ENCODE measurements at places on chromosomes 12 and 14.

DNA sequence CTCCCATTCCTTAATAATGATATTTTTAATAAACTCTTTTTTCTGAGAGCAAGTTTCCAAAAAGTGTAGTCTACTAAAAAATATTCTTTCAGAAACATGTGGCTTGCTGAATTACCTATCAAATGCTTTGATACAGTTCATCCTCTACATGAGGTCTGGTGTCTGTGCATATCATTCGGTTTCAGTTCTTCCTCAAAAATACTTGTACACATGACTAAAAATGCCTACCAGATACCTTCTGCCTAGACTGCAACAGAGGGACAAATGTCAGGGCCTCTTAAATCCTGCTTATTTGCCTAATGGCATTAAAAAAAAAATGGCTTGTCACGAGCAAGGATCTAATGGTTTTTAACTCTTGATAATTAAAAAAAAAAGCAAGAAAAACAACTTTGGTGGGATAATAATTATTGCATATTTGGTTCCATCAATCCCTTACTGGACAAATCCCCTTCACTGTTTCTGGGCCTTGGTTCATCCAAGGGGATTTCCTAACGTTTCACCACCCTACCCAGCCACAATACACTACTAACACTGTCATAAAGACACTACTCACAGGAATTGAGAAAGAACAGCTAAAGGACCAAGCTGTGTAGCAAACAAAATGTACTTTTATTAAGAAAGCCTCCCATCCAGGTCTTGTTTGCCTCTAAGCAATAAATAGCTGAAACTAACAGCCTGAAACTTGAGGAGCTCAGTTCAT is 45.7 kb downstream of the PARP11 start:
- DNase-seq: no peak

- no peak for DNase-seq
These were observed 7.7 kb upstream of the KRT82 start for GRCh38 chr12:52413782-52414345.

DNA sequence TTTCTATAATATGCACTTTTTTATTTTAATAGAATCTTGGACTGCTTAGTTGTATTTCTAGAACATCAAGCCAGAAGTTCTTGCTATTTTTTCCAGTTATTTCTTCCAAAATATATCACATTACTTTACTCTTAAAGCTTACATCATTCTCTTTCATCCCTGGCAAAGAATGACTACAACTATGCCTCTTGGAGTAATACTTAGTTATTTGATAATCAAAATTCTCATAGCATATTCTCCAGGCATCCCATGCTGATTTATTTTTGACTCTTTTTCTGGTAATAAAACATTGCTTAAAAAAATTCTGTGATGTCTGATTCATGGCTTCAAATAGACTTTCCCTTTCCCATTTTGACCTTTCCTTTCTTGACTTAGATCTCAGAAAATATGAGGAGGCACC is 118.7 kb upstream of the TSPAN8 start:
- no peak for DNase-seq

- DNase-seq: no peak
These were observed 10.3 kb downstream of the DCP1B start for GRCh38 chr12:1993871-1994371.

- DNase-seq: no peak
These were observed 18.1 kb downstream of the DYRK2 start for GRCh38 chr12:67666605-67667004.

DNA sequence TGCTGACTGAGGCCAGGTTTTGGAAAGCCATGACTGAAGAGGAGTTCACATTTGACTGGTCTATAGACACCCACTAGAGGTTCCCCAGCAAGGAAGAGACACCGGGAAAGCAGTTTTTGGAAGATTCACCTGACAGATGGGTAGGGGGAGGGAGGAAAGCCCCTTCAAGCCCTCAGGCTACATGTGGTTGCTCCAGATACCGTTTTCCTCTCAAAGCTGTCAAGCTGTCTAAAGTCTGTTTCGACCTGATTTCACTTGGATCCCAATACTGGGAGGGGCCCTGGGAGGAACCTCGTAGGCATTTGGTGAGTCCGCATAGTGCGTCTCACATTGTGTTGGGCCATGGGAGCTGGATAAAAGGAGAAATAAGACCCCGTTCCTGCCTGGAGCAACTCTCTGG is 1.7 kb upstream of the LRP1 start:
- no peak for DNase-seq

GRCh38 chr12:95805864-95806671 is 15.5 kb upstream of the NTN4 start:
- DNase-seq: no peak

DNA sequence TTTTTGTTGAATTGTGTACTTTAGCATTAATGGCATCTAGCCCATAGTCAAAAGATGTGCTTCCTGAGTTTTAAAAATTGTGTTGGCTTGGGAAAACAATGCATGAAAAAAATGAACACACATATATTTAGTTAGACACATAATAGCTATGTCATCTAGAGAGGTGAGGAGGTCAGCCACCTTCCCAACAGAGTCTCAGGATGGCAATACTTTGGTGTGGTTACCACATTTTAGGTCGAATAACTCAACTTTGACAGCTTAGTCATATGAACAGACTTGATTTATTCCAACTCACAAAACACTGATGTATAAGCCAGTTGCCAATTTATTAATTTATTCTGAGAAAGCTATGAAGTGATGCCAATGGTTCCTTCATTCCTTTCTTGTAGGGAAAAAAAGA is 114.0 kb downstream of the ETNK1 start:
- DNase-seq: no peak

- DNase-seq: no peak
These were observed 94.4 kb downstream of the PPHLN1 start for GRCh38 chr12:42420395-42420794.

DNA sequence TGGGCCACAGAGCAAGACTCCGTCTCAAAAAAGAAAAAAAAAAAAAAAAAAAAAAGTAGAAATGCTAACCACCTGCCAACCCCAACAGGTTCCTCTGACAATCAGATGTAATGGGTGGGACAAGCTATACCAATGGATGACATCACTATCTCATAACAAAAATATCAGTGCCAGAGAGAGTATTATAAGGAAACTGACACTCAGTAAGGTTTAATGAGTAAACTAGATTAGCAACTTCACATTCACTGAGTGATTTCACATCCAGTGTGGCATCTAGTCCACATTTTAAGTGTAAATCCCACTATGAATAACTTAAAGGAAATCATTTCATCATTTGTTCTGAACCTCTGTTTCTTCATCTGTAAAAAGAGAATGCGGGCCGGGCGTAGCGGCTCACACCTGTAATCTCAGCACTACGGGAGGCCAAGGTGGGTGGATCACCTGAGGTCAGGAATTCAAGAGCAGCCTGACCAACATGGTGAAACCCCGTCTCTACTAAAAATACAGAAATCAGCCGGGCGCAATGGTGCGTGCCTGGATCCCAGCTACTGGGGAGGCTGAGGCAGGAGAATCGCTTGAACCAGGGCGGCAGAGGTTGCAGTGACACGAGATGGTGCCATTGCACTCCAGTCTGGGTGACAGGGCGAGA is 1.8 kb downstream of the SART3 start:
- no peak for DNase-seq

DNA sequence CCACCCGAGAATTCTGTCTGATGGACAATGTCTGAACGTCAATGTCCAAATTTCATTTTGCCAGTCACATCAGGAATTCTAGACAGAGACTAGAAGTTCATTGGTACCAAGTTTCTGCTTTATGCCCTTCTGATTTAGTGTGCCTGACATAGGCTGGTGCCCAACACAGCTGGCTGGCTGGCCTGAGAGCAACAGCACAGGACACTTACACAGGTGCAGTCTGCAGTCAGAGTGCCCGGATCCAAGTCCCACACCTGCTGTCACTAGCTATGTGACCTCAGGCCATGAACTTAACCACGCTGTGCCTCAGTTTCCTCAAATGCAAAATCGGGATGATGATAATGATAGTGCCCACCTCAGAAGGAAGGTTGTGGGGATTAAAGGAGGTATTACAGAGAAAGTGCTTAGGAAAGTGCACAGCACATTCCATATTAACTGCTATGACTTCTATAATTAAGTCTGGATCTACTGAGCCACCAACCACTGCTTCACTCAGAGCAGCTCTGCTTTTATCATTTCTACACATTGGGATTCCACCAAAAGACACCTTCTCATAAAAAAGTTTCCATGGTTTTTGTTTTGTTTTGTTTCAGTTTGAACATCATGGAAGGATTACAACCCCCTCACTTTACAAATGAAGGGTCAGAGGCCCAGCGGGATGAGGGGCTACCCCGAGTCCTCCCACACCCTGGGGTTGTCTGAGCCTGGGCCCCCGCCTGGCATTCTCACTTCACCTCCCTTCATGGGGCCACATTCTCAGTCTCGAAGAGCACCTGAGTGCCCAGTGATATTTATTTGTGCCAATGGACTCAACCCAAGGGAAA is 168.8 kb upstream of the BCL2L14 start:
- DNase-seq: no peak

GRCh38 chr12:12823300-12823699 is 10.2 kb downstream of the DDX47 start:
- no peak for DNase-seq

GRCh38 chr12:24537083-24537860 is 411.6 kb downstream of the BCAT1 start:
- no peak for DNase-seq

GRCh38 chr14:29045237-29045636 is 278.6 kb downstream of the FOXG1 start:
- no peak for DNase-seq

GRCh38 chr14:49986343-49987014 is 93.6 kb downstream of the ARF6 start:
- DNase-seq: no peak

DNA sequence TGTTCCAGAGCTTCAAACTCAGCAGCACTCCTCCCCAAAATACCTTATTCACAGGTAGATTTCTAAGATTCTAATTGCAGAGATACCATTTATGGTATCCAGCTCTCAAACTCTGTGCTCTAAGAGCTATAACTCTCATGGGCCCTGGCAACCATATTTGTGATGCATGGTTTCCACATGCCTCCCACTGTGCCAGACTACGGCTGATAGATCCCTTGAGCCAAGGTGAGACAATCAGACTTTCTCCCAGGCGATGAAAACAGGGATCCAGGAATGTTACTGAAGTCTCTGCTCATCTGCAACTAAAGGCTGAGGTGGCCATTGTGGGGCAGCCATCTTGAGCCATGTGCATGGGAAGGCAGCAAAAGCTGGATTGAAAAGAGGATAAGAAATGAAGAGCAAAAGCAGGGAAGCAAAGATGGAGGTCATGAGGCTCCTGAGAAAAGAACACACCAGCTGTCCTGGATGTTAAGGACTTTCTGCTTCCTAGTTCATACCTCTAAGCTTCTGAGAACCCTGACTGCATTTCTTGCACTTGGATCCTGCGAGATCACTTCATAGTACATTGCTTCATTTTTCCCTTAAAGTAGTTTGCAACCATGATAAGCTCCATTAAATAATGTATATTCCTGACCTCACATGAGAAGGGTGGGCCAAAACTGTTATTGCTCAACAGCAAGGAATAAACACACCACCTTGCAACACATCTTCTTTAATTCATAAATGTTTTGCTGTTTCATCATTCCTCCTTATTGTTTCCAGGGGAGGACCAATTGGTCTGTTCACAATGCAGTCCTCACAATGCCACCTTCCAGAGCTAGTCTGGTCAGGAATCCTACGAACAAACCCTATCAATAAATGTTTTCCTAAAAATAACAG is 5.4 kb downstream of the EGLN3 start:
- no peak for DNase-seq

- no peak for DNase-seq
These were observed 21.8 kb upstream of the PIK3C2G start for GRCh38 chr12:18239526-18239925.

- DNase-seq: no peak
These were observed 24.5 kb downstream of the PRKAB1 start for GRCh38 chr12:119692410-119692809.

DNA sequence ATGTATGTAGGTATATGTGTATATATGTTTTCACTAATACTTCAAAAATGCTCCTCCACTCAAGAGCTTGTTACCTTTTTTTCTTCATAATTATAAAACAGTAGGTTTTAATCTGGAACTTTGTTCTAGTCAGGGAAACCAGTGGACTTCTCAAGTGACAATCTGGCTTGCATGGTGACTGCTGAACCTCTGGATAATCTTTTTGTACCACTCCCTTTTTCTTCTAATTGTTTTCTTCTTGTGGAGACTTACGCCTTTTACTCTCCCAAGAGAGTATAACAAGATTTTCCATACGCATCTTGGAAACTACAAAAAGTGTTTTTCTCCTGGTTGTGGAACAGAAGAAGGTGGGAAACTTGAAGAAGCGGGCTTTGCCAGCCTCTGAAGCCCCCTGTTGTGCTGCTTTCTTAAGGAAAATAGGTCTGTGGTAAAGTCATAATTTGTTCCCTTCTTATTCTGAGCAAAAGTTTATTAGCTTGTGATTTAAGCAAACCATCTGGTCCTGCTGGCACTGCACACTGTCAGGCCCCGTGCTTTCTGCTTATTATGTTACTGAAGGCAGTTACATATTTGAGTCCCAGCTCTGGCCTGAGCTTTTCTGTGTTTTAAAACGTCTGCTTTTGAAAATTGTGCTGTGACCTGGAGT is 291.8 kb downstream of the ERC1 start:
- DNase-seq: no peak

GRCh38 chr12:90250766-90251165 is 542.1 kb upstream of the ATP2B1 start:
- no peak for DNase-seq

- DNase-seq: peak; percentile 90
These were observed 34.9 kb downstream of the KRT80 start for GRCh38 chr12:52156757-52157565.

DNA sequence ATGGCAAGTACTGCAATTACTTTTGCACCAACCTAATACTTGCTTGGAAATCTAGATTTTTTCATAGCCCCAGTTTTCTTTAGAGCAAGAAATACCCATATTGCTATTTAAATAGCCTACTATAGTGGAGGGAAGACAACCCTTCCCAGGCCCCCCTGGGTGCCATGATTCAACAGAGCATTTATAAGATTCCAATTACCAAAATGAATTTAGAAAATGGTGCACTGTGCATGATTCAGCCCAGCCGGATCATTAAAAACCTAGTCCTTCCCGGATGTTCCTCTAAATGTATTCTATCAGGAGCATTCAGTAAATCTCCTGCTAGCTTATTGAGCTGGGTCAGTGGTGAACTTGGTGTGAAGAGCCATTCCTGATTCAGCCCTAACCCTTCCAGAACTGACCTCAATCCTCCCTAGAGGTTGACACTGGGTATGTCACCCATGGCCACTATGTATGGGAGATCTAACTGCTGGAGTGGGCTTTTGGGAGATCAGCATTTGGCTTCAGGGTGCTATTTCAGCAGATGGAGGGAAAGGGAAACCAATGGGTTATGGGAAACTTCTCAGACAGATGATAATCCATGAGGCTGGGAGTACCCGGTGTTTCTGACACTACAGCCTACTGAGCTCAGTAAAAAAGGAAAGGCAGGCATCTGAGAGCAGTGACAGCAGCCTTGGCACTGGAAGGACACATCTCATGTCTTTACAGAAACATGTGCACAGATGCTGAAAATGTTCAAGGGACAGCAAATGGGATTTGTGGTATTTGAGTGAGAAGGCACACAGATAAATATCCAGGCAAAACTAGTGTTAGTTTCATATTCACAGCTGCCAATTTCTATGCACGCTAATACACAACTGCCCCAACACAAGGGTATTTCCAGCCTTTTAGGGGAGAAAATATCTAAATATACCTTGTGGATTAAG is 258.9 kb downstream of the DPF3 start:
- no peak for DNase-seq
